A549 treated with Mapracorat at 1 μM for 4 hours (cell line): ENCODE measurements at places on chromosomes 16 and 17. TPM values are rescaled to one million over a fixed set of nuclear protein-coding genes. Genes with fewer than 3 reads are reported as not detected.

Gene CES1
- 30.0 to 47.0 TPM (median 37.3 TPM) in 5 replicates for total RNA-seq

Gene NEUROD2
- 0.08 TPM in 1 of 5 replicates, not detected in the others for total RNA-seq

Gene KIFC3
- 105 to 161 TPM (median 149 TPM) in 5 replicates for total RNA-seq

Gene RTN4RL1
- total RNA-seq, result 8.4 to 11.6 TPM (median 9.8 TPM) in 5 replicates

Gene WFIKKN2
- total RNA-seq, result not detected in 5 replicates

Gene HS3ST2
- total RNA-seq, result not detected in 5 replicates

Gene PABPN1L
- total RNA-seq, result not detected in 5 replicates

Gene NAA38
- 189 to 232 TPM (median 231 TPM) in 5 replicates for total RNA-seq

Gene IFI35
- 18.7 to 21.2 TPM (median 18.8 TPM) in 5 replicates for total RNA-seq

Gene CLDN9
- total RNA-seq, result 0.30 to 0.42 TPM (median 0.37 TPM) in 5 replicates

Gene RPL19
- total RNA-seq, result 3,933 to 4,408 TPM (median 3,999 TPM) in 5 replicates

Gene MPP3
- 15.0 to 19.4 TPM (median 16.5 TPM) in 5 replicates for total RNA-seq

Gene CTRB1
- total RNA-seq, result not detected in 5 replicates

Gene GALK1
- 51.5 to 83.8 TPM (median 80.0 TPM) in 5 replicates for total RNA-seq

Gene CMTM2
- 0.15 TPM in 1 of 5 replicates, not detected in the others for total RNA-seq

Gene RNF112
- 0.57 to 1.4 TPM (median 0.92 TPM) in 5 replicates for total RNA-seq

Gene SECTM1
- total RNA-seq, result 1.3 to 2.5 TPM (median 2.0 TPM) in 5 replicates

Gene PYY
- not detected in 5 replicates for total RNA-seq

Gene CD19
- not detected in 5 replicates for total RNA-seq

Gene COX4I1
- 777 to 814 TPM (median 793 TPM) in 5 replicates for total RNA-seq

Gene TEX19
- total RNA-seq, result 0.26 to 0.51 TPM (median 0.39 TPM) in 5 replicates

Gene CDH15
- 0.07 to 0.15 TPM (median 0.08 TPM) in 5 replicates for total RNA-seq

Gene EVI2A
- total RNA-seq, result not detected in 5 replicates

Gene TVP23A
- total RNA-seq, result 0.06 to 0.16 TPM (median 0.07 TPM) in 5 replicates

Gene TNFRSF17
- not detected in 5 replicates for total RNA-seq

Gene STAC2
- 2.3 to 3.4 TPM (median 2.9 TPM) in 5 replicates for total RNA-seq

Gene KRTAP17-1
- not detected in 5 replicates for total RNA-seq

Gene PRDM7
- not detected in 5 replicates for total RNA-seq

Gene TM4SF5
- 0.50 to 1.3 TPM (median 0.73 TPM) in 5 replicates for total RNA-seq

Gene ACSM5
- 0.18 TPM in 1 of 5 replicates, not detected in the others for total RNA-seq

Gene KRTAP1-5
- not detected in 5 replicates for total RNA-seq

Gene GH2
- not detected in 5 replicates for total RNA-seq

Gene NPIPA8
- total RNA-seq, result 0.37 to 1.1 TPM (median 0.73 TPM) in 5 replicates

Gene OTOP3
- not detected in 5 replicates for total RNA-seq

Gene SMPD3
- total RNA-seq, result 0.05 to 0.36 TPM (median 0.10 TPM) in 5 replicates

Gene POLDIP2
- total RNA-seq, result 141 to 166 TPM (median 163 TPM) in 5 replicates

Gene KCNJ18
- 0.06 to 0.10 TPM in 2 of 5 replicates, not detected in the others for total RNA-seq

Gene PRSS27
- total RNA-seq, result 1.2 to 1.9 TPM (median 1.3 TPM) in 5 replicates

Gene EPN3
- 0.13 to 0.29 TPM (median 0.19 TPM) in 5 replicates for total RNA-seq

Gene P2RX5
- 17.8 to 24.2 TPM (median 23.5 TPM) in 5 replicates for total RNA-seq

Gene ITGB3
- 2.2 to 5.5 TPM (median 4.4 TPM) in 5 replicates for total RNA-seq

Gene CASKIN1
- 0.33 to 1.1 TPM (median 0.49 TPM) in 5 replicates for total RNA-seq

Gene FOXF1
- total RNA-seq, result not detected in 5 replicates

Gene KRT32
- 0.07 TPM in 2 of 5 replicates, not detected in the others for total RNA-seq

Gene KRTAP9-2
- not detected in 5 replicates for total RNA-seq

Gene ZKSCAN2
- 2.1 to 2.5 TPM (median 2.2 TPM) in 5 replicates for total RNA-seq

Gene AATK
- 0.25 to 0.65 TPM (median 0.33 TPM) in 5 replicates for total RNA-seq

Gene CD300LG
- not detected in 5 replicates for total RNA-seq

Gene TMEM88
- 0.33 to 1.1 TPM (median 0.63 TPM) in 5 replicates for total RNA-seq

Gene TBC1D3I
- total RNA-seq, result 0.23 to 0.35 TPM (median 0.27 TPM) in 3 of 5 replicates, not detected in the others

Gene NME1
- total RNA-seq, result 600 to 775 TPM (median 719 TPM) in 5 replicates

Gene CSF3
- 0.18 to 0.97 TPM (median 0.53 TPM) in 5 replicates for total RNA-seq

Gene TPSG1
- total RNA-seq, result not detected in 5 replicates

Gene SRCIN1
- total RNA-seq, result 1.3 to 2.9 TPM (median 2.4 TPM) in 5 replicates

Gene TBC1D3C
- total RNA-seq, result not detected in 5 replicates
